ENCODE measurements at places on chromosomes 7 and 10.

- DNase-seq = no peak
Observed at GRCh38 chr7:123480107-123480506, 54.3 kb downstream of the IQUB start.

- peak; percentile 75 for DNase-seq
Observed at GRCh38 chr7:27160546-27161213, 4.2 kb upstream of the HOXA7 start.

DNA sequence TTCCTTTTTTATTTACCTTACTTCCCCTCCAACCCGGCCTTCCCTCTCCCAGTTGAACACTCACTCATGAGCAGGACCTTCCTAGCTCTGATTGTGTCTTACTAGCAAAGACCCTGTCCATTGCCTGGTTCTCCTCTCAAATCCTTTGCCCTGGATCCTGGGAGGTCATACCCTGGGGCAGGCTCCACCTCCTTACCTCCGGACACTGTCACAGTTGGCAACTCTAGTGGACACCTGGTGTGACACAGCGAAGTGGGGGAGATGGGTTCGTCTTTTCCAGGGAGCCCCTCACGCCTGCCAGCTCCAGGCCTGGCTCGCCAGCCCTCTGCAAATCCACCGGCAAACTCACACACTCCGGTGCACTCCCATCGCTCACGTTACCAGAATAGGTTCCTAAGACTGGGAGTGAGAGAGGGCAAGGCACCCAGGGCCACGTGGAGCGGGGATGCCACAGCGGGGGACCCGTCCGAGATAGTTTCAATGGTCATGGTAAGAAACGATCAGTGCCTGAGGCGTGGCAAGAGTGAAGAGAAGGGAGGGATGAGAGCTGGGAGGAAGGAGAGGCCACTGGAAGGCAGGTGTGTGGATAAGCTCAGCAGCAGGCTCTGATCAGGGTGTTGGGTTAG lies 30.9 kb upstream of the TMEM72 start:
- no peak for DNase-seq

GRCh38 chr7:108234281-108234680 lies 104.1 kb upstream of the LAMB4 start:
- DNase-seq = no peak

DNA sequence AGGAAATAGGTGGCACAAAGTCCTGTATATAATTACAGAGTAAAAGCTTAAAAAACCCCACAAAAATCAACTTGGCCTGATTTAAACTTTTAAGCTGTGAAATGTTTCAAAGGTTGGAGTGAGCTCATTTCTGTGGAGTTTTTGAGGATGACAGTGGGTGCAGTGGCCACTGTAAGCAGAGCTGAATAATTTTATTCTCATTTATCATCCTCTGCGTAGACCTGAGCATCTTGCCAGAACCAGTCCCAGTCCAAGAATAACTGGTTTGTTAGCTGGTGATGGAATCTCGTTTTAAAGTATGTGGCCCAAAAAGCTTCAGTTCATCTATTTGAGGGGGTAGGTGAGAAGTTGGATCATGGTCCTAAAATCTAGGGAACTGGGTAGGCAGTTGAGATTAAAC lies 4.4 kb downstream of the BMPER start:
- no peak for DNase-seq

DNA sequence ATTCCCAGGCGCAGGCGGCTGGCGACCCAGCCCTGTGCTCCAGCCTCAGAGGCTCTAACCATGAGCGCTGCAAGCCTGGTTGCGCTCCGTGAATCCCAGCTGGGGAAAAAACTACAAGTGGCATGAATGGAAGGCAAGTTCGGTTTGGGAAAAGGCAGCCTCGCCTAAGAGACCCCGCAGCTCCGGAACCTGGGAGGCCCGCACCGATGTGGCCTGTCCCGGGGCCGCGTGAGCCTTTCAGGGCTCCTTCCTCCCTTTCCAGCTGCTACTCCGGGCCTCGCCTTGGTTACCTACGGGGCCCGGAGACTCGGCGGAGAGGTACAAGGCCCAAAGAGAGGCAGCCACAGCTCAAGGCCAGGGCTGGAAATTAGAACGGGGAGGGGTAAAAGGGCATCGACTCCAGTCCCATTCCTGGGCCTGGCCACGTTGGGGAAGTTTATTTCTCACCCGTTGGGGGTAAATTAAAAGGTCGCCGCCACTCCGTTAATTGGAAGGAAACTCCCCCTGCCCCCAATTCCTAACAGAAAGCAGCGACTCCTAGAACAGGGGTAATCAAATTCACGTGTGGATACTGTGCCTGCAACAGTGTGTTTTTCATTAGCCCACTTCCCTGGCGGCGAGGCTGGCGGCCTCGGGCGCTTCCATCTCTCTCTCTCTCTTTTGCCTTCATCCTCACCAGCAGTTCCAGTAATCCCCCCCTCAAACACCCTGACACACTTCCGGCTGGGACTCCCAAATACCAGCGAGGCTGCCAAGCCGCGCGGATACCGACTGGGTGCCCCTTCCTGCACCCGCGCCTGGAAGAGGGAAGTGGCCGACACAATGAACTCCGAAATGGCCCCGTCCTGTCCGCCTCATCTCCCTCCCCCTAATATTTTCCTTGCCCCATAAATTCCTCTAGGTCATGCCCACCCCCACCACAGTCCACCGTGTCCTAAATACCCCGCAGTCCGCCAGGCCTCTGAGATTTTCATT lies 1.5 kb upstream of the HOXA9 start:
- peak; percentile 90 for DNase-seq

DNA sequence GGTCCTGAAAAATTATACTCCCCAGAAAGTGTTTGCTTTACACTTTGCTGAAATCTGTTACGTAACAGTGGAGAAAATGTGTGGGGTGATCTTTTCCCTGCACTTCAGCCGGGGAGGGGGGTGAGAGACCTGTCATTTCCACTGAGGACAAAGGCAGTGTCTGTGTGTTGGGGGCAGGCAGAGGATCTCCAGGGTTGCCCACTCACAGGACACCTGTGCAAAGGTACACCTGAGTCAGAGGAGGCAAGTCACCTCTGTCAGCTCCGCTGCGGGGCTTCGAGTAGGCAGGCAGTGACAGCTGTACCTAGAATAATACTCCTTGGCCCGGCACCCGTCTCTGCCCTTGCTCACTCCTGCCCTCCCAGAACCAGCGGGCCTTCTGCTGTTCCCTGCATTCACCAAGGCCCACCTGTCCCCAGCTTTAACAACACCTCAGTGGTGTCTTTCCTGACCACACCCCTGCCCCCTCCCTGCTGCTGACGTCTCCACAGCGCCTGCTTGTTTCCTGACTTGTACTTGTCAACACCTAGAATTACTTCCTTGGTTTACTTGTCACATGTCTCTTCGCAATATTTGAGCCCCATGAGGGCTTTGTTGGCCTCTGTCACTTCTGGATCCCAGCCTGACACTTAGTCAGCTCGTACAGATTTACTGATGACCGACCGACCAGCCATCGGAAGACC lies 159.2 kb downstream of the NEURL1 start:
- no peak for DNase-seq

- DNase-seq = no peak
Observed at GRCh38 chr10:132229834-132230556, 43.2 kb downstream of the DPYSL4 start.

- DNase-seq = no peak
Observed at GRCh38 chr10:63636812-63637211, 115.6 kb downstream of the REEP3 start.

GRCh38 chr7:12623885-12624498 lies 53.5 kb downstream of the SCIN start:
- DNase-seq = no peak

GRCh38 chr7:90473814-90474213 lies 4.4 kb downstream of the PTTG1IP2 start:
- no peak for DNase-seq

GRCh38 chr7:83548250-83548649 lies 100.7 kb downstream of the SEMA3E start:
- no peak for DNase-seq

- DNase-seq = no peak
Observed at GRCh38 chr7:73967832-73968290, 60.1 kb upstream of the ELN start.

- no peak for DNase-seq
Observed at GRCh38 chr10:77072836-77073662, 564.6 kb downstream of the KCNMA1 start.

DNA sequence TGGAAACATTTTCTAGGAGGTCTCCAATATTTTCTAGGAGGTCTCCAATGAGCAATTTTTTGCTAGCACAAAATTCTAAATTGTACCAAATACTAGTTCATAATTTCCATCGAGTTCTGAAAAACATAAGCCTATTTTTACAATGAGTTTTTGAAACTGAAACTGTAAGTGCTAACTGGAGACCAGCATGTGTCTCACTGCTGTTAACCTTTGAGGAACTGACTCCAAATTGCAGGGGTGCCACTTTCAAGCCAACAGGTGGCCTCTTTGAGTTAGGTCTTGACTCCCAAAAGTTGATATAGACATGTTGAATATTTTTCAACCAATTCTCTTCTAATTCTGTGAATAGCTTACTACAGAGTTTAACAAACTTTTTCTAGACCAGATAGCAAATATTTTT lies 58.8 kb downstream of the CAV1 start:
- no peak for DNase-seq

- no peak for DNase-seq
Observed at GRCh38 chr10:95330966-95331453, 40.2 kb upstream of the PDLIM1 start.

DNA sequence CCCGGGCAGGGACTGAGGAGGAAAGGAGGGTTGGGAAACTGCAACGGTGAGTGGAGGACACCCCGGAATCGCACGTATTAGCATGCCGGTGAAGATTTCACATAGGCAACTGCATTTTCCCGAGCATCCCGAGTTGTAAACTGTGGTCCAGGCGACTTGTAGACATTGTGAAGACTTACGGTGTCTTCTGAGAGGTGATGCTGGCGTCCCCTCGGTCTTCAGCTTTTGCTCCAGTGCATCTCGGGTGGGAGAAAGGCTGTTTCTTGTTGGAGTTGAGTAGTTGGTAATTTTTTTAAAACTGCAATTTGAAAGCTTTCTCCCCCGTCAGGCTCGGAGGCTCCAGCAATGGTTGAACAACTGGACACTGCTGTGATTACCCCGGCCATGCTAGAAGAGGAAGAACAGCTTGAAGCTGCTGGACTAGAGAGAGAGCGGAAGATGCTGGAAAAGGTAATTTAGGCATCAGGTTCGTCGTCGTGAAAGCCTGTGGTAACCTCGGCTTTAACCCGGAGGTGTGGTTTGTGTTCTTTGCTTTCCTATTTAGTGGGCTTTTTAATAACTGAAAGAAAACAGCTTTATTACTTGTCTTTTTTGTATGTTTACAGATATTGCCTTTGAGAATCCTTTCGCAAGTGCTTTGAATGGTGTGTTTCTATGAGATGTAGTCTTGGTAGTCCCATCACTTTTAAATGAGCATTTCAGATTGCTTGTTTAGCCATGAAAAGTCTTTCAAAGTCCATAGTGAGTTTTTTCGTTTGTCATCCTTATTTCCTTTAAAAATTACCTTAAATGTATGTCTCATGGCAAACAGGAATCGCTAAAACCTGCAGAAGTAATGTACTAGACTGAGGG lies 687 bp downstream of the HELLS start:
- DNase-seq = no peak

- DNase-seq = no peak
Observed at GRCh38 chr7:137080516-137081203, 212.2 kb downstream of the CHRM2 start.

DNA sequence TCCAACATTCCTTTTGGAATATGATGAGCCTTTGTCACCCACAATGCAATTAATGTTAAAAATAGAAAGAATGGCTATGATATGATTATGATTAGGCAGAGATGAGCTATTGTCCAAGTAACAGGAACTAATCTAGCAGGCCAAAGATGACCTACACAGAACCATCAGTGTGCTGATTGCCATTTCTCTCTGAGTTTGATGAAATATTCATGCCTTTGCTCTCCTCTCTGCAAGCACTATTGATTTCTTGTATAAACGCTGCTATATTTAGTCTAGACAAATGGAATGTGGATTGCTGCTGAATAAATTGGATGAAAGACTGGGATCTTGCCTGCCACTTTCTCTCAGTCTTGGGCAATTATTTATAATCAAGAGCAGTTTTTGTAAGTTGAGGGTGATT lies 85.4 kb downstream of the HDAC9 start:
- no peak for DNase-seq

GRCh38 chr10:118518095-118518494 lies 77.4 kb downstream of the PRLHR start:
- no peak for DNase-seq

DNA sequence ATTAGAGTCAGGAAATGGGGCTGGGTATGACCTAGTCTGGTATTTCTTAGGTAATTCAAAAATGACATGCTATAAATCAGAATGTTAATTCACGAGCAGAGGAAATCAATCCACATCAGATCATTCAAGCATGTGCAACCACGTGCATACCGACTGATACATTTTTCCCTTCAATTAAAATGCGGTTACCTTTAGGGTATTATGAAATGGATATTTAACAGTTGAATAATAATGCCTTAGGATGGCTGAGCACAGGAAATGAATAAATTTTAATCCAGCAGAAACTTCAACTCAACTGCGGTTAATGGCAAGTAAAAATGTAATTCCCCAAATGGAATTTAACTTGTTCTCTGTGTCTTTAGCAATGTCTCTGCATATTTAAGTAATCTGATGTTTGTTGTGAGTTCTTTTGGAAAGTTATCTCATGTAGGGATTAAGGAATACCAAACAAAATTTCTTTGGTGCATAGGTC lies 9.2 kb downstream of the CPA2 start:
- no peak for DNase-seq

- no peak for DNase-seq
Observed at GRCh38 chr7:43878867-43879266, 9.6 kb upstream of the MRPS24 start.

- DNase-seq = no peak
Observed at GRCh38 chr7:154912871-154913637, 89.9 kb downstream of the PAXIP1 start.

DNA sequence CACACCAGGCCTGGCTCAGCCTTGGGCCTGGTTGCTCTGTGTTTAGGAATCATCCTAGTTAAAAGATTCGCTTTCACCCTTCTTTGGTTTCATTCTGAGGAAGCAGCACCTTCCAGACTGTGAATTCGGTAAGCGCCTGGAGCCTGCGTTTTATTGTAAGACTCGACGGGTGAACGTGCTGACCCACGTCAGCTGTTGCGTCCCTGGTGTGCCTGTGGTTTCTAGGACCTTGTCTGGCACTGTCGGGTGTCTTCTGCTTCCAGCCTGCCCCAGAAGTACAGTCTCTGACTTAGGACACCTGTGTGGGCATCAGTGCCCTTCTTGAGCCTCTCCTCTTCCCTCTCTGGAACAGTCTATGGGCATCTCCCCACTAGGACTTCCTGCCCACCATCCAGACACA lies 26.3 kb downstream of the MKI67 start:
- DNase-seq = no peak

DNA sequence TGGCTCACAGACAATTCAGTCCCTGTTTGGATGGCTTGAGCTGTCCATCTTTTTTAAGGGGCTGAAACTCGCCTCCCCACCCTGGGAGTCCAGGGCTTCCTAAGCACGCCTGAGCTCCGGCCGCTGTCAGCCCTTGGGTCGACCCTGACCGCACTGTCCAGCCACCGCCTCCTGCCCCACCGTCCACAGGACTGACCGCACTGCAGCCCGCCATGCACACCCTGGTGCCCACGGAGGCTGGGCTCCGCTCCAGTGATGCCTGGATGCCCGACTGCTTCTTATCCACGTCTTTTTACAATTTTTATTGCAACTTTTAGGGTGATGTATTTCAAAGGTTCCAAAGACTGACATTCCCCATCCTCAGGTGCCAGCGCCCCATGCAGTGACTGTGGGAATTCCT lies 39.4 kb upstream of the FOXL3 start:
- no peak for DNase-seq
